ENCODE measurements at places on chromosomes 2 and 18.
A peak's percentile ranks its signal among the peaks of the same experiment; 100 is the strongest.

GRCh38 chr18:9069601-9070000, 32.9 kb upstream of the NDUFV2 start:
- DNase-seq, result no peak

- DNase-seq, result no peak
Observed at GRCh38 chr18:63312737-63313395, 6.7 kb downstream of the BCL2 start.

GRCh38 chr2:10493075-10493633, 45.0 kb upstream of the ODC1 start:
- DNase-seq, result no peak

DNA sequence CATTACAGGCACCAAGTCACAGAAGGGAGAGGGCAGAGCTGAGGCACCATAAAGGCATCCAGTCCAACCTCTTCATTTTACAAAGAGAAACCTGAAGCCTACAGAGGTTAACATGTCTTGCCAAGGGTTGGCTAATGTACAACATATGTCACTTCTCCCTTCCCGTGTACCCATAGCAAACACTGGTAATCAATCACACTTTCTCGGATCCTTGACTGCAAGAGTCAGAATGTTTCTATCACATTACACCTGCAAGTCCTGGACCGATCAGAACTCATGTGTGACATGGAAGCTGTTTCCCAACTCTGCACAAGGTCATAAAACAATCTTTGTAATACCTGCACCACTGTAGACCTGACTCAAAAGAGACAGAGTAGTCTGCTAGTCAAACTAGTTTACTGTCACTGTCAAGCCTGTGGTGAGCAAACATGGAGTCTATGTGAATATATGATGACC, 6.0 kb downstream of the ANKRD44 start:
- DNase-seq, result no peak

- DNase-seq, result no peak
Observed at GRCh38 chr2:11377928-11378545, 33.6 kb upstream of the ROCK2 start.

- no peak for DNase-seq
Observed at GRCh38 chr2:25354116-25354515, 12.4 kb upstream of the DNMT3A start.

DNA sequence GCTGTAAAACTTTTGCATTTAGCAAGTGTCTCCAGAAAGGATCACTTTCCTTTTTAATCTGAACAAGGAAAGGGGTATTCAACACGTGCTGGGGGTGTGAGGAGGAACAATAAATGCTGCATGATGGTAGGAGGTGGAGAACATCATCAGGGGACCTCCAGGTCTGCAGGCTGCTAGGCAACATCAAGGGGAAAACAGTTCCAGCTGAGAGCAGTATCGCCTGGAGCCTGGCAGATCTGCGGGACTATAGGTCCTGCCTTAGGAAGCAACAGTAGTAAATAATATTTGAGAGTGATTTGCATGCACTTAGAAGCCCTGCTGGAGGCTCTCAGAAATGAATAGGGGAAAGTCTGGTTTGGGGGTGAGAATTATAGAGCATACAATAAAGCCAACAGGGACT, 175.6 kb downstream of the SUCLG1 start:
- DNase-seq, result no peak

- DNase-seq, result peak; percentile 95
Observed at GRCh38 chr2:27380626-27381545, at the start of gene ZNF513. Gene ZNF513, minus strand, starts transcription at chr2:27380734. Its CDS starts 208 bp downstream, at chr2:27380526.

GRCh38 chr18:31577195-31577594, 14.5 kb upstream of the TTR start:
- no peak for DNase-seq

GRCh38 chr2:201059961-201060755, 11.3 kb downstream of the HYCC2 start:
- DNase-seq, result no peak

DNA sequence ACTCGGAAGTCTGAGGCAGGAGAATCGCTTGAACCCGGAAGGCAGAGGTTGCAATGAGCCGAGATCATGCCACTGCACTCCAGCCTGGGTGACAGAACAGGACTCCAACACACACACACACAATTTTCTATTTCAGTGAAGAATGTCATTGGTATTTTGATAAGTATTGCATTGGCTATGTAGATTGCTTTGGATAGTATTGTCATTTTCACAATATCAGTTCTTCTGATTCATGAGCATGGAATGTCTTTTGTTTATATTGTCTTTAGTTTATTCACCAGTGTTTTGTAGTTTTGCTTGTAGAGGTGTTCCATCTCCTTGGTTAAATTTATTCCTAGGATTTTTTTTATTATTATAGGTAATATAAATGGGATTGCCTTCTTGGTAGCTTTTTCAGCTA, 693.4 kb upstream of the SYT4 start:
- DNase-seq, result no peak

GRCh38 chr2:97267411-97268074, 154.6 kb downstream of the ANKRD36 start:
- peak; percentile 2 for DNase-seq

DNA sequence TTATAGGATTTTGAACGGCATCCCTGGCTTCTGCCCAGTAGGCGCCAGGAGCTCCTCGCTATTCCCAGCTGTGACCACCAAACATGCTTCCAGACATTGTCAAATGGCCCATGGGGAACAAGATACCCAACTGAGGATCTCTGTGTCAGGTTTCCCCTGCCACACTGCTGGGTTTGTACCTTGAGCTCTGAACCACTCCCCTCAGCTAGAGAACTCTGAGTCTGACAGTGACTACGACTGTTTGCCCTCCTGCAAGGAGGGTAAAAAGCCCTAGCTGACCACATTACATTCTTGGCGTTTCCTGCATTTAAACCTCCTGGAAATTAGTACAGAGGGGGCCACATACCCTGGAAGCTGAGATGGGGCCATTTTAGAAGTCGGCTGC, 12.4 kb downstream of the LRRFIP1 start:
- DNase-seq, result no peak
